ENCODE measurements at places on chromosomes 2 and 18.
A peak's percentile ranks its signal among the peaks of the same experiment; 100 is the strongest.

- no peaks in the 10 kb centered on the region for H3K36me3 ChIP-seq
- no peak overlapping the region for H3K27ac ChIP-seq
- DNase-seq = no peak
- H3K4me1 ChIP-seq = no peaks in the 10 kb centered on the region
Observed at GRCh38 chr2:7621018-7621814, 704.0 kb downstream of the RNF144A start.

DNA sequence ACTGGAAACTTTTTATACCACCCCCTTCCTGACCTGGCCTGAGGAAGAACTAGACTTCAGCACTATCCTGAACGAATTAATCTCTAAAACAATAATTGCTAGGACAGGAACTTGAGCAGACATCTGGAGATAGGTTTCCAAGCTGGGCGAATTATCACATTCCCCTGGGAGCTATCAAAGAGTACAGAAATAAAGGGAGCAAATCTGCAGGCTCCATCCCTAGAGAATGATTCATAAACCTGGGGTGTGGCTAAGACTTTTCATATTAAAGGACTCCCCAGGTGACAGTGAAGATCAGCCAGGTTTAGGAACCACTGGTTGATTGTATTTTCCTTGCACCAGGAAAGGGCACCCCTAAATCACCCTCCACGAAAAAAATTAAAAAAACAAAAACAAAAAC is 105.6 kb upstream of the NOL4 start:
- no peaks in the 10 kb centered on the region for H3K36me3 ChIP-seq
- no peak for DNase-seq
- H3K27me3 ChIP-seq = no peaks in the 10 kb centered on the region
- no peak overlapping the region for H3K4me3 ChIP-seq
- no peak overlapping the region for H3K27ac ChIP-seq
- H3K4me1 ChIP-seq = no peaks in the 10 kb centered on the region

- no peaks in the 10 kb centered on the region for H3K36me3 ChIP-seq
- no peaks in the 10 kb centered on the region for H3K27me3 ChIP-seq
- DNase-seq = no peak
- no peak overlapping the region for H3K4me3 ChIP-seq
- H3K27ac ChIP-seq = no peak overlapping the region
Observed at GRCh38 chr18:39772155-39772919, 2182.7 kb upstream of the PIK3C3 start.

DNA sequence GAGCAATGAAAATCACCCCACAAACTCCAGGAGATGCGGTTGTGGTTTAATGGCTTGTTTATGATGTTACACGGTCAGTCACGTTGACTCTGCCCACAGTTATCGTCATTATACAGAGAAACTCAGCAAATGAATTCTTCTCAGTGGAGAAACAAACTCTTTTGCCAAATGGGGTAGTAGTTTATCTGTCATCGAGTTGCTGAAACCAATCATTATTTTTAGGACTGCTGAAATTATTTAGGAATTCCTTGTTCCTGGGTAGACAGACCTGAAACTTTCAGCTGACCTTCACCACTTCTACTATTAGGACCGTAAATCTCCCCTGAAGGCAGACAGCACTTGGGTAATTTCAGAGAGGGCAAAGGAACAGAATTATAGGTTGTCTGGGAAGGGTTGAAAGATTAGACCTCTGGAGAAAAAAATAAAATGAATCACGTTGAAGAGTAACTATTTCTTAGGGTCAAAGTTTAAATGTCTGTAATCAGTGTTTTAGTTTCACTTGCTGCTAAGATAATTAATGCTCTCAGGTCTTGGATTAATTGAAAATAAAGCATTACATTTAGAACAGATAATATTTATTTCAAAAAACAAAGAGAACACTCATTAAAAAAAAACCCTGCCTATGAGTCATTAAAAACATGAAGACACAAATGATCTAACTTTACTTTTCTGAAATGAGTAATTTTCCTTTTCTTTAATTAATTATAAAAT is 52.1 kb upstream of the LYPD6 start:
- no peak overlapping the region for H3K27ac ChIP-seq
- no peak overlapping the region for H3K4me3 ChIP-seq
- DNase-seq = no peak

GRCh38 chr2:159035790-159036411 is 67.5 kb downstream of the TANC1 start:
- peaks cover 32% of the 10 kb centered on the region for H3K27me3 ChIP-seq
- no peak overlapping the region for H3K27ac ChIP-seq

GRCh38 chr2:19786408-19787058 is 115.2 kb downstream of the TTC32 start:
- H3K4me1 ChIP-seq = no peaks in the 10 kb centered on the region
- H3K27me3 ChIP-seq = peaks cover 9% of the 10 kb centered on the region
- no peaks in the 10 kb centered on the region for H3K36me3 ChIP-seq
- H3K27ac ChIP-seq = no peak overlapping the region

DNA sequence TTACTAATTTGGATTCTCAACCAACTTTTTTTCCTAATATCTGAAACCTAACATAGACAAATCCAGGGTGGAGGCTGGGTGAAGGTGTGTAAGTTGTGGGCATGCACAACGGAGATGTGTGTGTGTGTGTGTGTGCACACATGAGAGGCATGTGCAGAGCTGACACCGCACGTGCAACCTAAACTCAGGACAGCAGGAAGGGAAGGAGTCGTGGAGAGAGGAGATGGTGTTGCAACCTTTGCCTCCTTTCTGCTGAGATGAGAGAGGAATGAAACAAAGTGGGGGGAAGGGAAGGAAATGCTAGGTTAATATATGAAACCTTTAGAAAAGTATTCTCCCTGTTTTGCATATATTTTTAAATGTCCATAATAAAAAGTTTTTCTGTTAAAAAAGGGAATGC is 64.7 kb downstream of the KCTD1 start:
- no peak overlapping the region for H3K4me3 ChIP-seq
- no peak for DNase-seq
- H3K27me3 ChIP-seq = no peaks in the 10 kb centered on the region
- no peak overlapping the region for H3K27ac ChIP-seq
- H3K36me3 ChIP-seq = no peaks in the 10 kb centered on the region

GRCh38 chr2:158128168-158128973 is 26.7 kb downstream of the UPP2 start:
- no peaks in the 10 kb centered on the region for H3K4me1 ChIP-seq
- H3K27ac ChIP-seq = no peak overlapping the region
- H3K4me3 ChIP-seq = no peak overlapping the region
- peaks cover 17% of the 10 kb centered on the region for H3K27me3 ChIP-seq
- no peak for DNase-seq
- H3K36me3 ChIP-seq = no peaks in the 10 kb centered on the region

DNA sequence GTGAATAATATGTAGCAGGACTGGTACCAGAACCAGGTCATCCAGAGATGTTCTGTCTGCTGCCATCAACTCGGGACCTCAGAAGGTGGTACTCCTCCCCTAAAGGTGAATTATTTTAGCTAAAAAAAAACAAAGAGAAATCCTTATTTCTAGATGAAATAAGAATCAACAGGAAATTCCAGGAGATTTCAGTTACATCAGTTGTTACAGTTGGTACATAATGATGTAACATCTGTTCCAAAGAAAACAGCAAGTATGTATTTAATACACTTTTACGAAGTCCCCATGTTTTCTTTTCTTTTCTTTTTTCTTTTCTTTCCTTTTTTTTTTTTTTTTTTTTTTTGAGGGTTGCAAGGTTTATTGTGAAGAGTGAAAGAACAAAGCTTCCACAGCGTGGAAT is 33.6 kb upstream of the CD28 start:
- no peak for DNase-seq
- H3K27ac ChIP-seq = no peak overlapping the region
- peaks cover 7% of the 10 kb centered on the region for H3K4me1 ChIP-seq

- H3K36me3 ChIP-seq = no peaks in the 10 kb centered on the region
- no peak overlapping the region for H3K4me3 ChIP-seq
- H3K27ac ChIP-seq = no peak overlapping the region
- peaks cover 9% of the 10 kb centered on the region for H3K27me3 ChIP-seq
- no peak for DNase-seq
Observed at GRCh38 chr2:190119923-190120590, 57.5 kb upstream of the MSTN start.

DNA sequence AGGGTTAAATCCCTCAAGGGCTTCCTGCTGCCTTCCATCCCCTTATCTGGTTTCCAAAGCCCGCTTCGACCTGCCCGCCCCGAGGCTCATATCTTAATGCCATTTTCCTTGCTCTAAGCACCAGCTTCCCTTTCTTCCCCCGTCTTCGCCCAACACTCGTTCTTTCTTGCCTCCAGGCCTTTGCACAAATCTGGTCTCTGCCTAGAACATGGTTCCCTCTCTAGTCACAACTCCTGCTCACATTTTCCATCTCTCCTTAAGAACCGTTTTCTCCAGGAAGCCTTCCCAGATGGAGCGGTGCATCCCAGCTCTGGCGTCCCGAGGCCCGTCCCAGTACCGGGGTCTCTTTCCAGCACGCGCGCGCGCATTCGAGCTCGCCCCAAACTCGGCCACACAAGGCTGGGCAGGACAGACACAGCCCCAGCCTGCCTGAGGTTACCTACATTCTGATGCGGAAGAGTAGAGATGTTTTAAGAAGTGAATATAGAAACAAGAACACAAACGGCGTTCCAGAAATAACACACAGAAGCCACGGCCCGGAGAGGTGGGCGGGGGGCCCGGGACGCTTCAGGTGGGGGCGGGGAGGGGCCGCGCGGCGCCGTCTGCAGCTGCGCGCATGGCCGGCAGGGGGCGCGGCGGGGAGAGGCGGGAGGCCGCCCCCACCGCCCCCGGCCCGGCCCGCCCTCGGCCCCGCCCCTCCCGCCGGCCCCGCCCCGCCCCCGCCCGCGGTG is at the start of gene DGKD:
TSS of gene DGKD (plus strand) at position 726 of the 731 bp plus-strand sequence. CDS start 25 bp downstream, outside the sequence.
- DNase-seq = peak; percentile 33
- no peaks in the 10 kb centered on the region for H3K27me3 ChIP-seq
- peak within 1 kb of the TSS; percentile 88 for H3K4me3 ChIP-seq
- peak within 1 kb of the TSS; percentile 15 for H3K27ac ChIP-seq

DNA sequence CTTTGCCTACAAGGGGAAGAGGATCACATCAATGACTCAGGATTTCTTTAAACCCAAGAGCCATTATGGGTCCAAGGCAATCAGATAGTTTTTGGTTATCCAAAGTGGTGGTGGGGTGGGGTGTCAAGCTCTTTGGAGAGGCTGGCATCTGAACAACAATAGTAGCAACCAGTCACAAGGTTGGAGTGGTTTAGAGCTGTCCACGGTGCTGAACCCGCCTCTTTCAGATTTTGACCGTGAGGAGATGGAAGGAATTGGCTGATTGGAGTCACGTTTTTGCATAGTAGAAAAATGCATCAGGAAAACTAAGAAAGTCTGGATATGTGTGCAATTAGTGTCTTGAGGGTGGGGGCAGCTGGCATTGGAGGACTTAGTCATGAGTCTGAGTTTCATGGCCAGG is 159.9 kb downstream of the LOXHD1 start:
- H3K27ac ChIP-seq = no peak overlapping the region
- no peaks in the 10 kb centered on the region for H3K4me1 ChIP-seq
- no peak for DNase-seq
- H3K27me3 ChIP-seq = peaks cover 15% of the 10 kb centered on the region
- no peaks in the 10 kb centered on the region for H3K36me3 ChIP-seq

DNA sequence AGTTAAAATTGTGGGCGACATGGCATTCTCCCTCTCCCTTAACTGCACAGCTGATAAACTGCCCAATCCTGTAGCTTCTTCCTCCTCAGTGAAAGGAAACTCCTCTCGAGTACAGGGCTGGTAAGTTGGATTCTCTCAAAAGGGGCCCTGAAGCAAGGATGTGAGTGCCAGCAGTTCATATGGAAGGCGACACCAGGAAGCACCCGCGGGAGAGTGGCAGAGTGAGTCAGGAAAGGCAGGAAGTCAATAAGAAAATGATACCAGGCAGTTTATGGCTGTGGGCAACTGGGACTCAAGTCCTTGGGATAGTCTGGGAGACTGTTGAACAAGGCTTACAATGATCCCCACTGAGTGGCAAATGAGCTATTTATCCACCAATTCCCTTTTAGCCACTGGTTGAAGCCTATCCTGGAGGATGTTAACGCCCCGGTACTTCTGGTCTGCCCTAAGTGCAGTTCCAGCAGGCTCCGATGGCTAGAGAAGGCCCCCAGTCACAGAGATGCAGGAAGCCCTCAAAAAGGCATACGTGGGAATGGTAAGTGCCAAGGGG is 34.8 kb downstream of the ABHD3 start:
- H3K4me1 ChIP-seq = peaks cover 6% of the 10 kb centered on the region
- no peak for DNase-seq
- no peaks in the 10 kb centered on the region for H3K27me3 ChIP-seq

GRCh38 chr2:113857464-113857863 is 32.4 kb upstream of the ACTR3 start:
- no peak for DNase-seq
- H3K27me3 ChIP-seq = no peaks in the 10 kb centered on the region
- H3K4me3 ChIP-seq = no peak overlapping the region
- H3K27ac ChIP-seq = no peak overlapping the region

DNA sequence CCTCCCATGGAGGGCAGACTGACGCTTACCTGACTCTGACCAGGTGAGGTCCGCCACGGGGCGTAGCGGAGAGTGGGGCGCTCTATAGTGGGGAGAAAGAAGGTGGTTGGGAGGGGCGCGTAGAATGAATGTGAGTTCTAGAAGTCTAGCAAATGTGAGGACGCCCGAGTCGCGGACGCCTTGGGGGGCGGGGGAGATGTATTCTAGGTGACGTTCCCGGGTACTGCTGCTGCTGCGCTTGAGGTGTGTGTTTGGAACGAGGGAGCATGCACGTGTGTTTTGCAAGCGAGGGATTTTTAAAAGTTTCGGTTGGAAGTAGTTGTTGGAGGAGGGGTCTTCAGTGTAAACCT is 758 bp downstream of the RIF1 start:
- peaks cover 11% of the 10 kb centered on the region for H3K27me3 ChIP-seq
